ENCODE measurements at places on chromosomes 13 and 19.

DNA sequence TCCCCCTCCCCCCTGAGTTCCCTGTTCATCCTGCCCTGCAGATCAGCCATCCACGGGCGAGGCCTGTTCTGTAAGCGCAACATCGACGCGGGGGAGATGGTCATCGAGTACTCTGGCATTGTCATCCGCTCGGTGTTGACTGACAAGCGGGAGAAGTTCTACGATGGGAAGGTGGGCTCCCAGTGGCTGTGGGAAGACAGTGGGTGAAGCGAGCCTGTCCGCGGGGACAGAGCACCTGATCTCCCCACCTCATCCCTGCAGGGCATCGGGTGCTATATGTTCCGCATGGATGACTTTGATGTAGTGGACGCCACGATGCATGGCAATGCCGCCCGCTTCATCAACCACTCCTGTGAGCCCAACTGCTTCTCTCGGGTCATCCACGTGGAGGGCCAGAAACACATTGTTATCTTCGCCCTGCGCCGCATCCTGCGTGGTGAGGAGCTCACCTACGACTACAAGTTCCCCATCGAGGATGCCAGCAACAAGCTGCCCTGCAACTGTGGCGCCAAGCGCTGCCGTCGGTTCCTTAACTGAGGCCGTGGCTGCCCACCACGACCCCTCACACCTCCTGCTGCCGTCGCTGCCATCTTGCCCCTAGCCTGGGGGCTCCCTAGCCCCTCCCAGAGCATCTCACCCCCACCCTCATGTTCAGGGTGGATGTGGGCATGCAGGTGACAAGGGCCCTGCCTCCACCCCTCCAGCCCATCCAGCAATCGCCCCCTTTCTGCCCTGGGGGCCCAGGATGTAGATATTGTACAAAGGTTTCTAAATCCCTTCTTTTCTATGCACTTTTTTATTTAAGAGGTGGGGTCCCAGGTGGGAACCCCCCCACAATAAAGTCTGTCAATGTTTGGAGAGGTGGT, 4.0 kb downstream of the IGFLR1 start:
- DNase-seq: no peak

GRCh38 chr13:65011378-65011777, 2218.8 kb downstream of the PCDH9 start:
- DNase-seq: no peak

DNA sequence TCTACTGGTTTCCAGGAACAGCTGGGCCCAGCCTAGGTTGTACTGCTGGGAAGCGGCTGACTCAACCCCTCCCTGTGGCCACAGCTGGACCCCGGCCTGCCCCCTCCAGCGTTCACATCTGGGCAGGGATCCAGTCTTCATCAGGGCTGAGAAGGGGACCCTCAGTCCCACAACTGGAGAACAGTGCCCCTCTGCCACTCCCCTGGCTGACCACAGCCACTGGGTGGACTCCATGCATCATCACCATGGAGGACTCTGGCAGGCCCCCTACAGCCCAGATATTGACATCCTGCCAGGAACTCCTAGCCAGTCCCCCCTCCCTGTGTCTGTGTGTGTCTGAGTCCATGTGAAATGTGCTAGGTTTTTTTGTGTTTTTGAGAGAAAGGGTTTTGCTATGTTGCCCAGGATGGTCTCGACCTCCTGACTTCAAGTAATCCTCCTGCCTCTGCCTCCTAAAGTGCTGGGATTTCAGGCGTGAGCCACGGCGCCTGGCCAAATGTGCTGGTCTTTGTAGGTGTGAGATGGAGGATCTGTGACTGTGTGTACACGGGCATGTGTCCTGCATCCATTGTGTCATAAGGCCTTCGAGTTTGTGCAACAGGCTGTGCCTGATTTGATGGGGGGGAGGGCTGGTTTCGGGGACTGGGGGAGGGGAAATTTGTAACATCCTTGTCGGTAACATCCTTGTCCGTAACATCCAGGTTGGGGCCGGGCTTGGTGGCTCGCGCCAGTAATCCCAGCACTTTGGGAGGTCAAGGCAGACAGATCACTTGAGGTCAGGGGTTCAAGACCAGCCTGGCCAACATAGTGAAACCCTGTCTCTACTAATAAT, 4.0 kb upstream of the HOOK2 start:
- DNase-seq: no peak

- no peak for DNase-seq
Measured at GRCh38 chr13:30026093-30026492, 175.7 kb upstream of the UBL3 start.

- no peak for DNase-seq
Measured at GRCh38 chr13:52737965-52738364, 1.7 kb downstream of the CNMD start.

GRCh38 chr13:49652355-49653305, 24.3 kb downstream of the ARL11 start:
- no peak for DNase-seq

DNA sequence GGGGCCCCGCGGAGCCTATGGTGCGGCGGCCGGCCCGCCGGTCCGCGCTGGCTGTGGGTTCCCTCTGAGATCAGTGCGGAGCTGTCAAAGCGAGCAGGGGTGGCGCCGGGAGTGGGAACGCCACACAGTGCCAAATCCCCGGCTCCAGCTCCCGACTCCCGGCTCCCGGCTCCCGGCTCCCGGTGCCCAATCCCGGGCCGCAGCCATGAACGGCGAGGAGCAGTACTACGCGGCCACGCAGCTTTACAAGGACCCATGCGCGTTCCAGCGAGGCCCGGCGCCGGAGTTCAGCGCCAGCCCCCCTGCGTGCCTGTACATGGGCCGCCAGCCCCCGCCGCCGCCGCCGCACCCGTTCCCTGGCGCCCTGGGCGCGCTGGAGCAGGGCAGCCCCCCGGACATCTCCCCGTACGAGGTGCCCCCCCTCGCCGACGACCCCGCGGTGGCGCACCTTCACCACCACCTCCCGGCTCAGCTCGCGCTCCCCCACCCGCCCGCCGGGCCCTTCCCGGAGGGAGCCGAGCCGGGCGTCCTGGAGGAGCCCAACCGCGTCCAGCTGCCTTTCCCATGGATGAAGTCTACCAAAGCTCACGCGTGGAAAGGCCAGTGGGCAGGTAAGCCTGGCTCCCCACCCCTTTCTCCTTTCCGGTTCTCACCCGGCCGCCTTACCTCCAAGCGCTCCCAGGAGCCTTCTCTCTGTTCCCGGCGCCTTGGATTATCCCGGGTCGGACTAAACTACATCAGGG, at the start of gene PDX1:
Gene PDX1 (plus strand): TSS at position 67 of the 743 bp plus-strand sequence. CDS start 139 bp downstream, at position 206.
- no peak for DNase-seq

DNA sequence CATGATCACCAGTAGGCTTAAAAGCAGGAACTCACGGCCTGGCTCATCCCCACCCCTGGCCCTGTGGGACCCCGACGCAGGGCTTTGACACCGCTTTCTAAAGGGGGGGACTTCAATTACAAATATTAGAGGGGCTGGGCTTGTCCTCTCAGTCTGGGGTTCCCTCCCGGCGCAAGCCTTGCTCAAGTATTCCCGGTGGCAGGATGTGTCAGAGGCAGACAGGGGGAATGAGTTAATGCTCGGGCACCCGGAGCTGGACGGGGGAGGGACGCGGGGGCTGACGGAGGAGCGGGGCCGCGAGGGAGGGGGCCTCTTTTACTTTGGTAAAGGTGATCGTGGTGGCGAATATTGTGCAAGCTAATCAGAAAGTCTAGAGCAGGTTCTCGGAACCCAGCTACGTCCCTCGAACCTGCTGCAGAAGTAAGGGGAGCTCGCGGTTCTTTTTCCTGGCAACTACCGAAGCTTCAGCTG, 1.1 kb downstream of the FGF14 start:
- DNase-seq: no peak

- DNase-seq: no peak
Measured at GRCh38 chr13:110628477-110628793, 13.1 kb downstream of the NAXD start.

- peak; percentile 43 for DNase-seq
Measured at GRCh38 chr13:51844862-51845573, at the start of gene TMEM272. TSS of gene TMEM272 (minus strand) at chr13:51845177. CDS start at chr13:51838530, 6,647 bp downstream.

DNA sequence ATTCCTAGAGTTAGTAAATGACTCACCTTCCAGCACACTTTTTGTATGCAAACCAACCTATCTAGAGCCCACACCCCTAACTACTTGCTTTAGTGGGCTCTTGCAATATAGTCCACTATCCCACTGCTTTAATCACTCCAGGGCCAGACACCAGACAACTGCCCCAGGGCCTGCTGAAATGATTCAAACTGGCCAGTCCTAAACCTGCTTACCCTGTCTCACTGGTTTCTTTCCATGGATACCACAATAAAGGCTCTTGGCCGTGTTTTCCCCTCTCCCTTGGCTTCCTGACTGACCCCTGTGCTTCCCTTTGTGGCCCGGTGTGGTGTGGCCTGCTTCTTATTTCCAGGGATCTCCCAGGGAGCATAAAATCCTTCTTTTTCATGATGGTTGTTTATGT, 14.6 kb downstream of the HS6ST3 start:
- no peak for DNase-seq

DNA sequence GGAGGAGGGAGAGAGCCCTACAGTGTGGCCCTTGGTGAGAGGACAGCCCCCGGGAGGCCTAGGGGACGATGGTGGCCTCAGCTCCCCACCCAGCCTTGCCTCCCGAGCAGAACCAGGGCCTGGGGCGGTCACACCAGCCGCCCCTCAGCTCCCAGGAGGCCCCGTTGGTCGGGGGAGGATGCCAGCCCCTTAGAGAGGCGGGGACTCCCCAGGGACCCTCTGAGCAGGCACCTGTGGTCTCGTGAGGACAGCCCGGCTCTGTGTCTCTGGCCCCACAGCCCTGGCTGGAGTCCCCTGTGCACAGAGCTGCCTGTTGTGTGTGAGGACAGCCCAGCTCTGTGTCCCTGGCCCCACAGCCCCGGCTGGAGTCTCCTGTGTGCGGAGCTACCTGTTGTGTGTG, 158.8 kb downstream of the KDM4B start:
- no peak for DNase-seq

GRCh38 chr13:46179491-46179908, 2.5 kb downstream of the LCP1 start:
- peak; percentile 66 for DNase-seq

DNA sequence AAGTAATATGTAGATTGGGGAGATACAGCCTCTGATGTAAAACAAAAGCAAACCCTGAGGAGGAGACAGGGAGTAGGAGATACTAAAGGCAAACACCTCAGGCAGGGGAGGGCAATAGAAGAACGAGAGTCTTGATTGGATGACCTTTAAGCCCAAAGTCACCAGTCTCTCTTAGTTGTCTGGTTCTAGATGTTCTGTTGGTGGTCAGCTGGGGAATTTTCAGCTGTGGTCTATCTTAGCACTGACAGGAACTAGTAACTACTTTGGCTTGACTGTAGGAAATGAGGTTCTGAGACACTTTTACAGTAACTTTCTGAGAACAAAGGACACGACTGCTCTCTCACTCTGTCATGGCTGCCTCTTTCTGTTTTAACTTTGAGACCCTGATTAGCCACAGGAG, 290.7 kb upstream of the MIR17HG start:
- no peak for DNase-seq

DNA sequence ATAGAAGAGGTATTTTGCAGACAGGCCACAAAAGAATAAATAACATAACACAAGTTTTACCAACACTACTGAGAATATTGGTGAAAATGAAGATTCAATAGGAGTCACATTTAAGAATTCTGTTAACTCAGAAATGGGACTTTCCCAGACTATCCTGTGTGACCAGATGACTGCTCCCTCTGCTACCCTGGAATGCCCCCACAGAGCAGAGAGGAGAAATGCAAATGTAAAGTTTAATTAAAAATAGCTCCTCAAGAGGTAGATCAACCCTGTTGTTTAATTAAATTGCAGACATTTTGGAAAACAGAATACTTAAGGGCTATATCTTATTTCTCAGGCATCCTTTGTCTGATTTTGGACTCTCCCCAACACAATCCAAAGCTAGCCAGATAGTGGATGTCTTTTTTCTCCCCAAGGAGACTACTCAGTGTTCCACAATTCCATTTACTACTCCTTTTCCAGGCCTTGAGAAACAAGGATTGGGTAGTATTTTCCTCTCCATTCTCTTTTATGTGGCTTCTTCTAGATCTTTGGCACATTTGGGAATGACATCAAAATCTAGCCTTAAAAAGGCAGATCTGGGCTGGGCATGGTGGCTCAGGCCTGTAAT, 104.7 kb upstream of the TSC22D1 start:
- DNase-seq: no peak

DNA sequence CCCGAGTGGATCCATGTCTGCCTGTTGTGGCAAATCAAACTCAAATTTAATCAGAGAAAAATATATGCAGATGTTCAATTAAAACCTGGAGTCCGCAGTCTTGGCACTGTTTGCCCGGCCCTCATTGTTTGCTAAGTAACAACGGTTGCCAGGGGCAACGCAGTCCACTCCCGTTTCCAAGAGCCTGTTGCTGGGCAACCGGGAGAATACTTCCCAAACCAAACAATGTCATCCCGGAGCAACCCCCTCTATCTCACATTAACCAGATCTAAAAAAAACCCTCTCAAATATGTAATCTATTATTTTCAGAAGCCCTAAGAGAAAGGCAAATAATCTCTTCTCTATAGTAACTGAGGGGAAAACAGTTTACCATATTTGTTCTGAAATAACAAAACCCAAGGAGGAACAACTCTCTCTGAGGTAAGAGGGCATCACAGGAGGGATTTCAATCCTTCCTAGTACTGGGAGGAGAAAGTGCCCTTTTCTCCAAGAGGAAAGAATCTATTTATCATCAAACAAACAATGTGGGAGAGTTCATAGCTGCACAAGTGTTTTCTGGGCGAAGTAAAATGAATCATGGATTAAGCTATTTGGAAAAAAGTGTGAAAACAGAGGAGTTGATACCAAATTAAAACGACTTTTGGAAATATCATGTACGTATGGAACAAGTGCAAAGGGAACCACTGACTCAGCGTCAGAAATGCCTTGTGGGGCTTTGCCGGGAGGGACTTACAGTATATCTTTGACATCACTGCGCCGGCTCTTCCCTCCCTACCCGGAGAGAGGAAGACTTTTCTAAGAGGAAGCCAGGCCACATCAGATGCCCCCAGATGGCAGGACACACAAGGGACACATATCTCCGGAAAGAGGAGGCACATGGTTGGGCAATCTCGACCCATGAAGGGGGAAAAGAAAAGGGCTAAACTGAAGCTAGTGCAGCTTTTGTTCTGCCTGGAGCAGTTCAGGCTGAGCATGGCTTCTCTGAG, 43.3 kb downstream of the RFX2 start:
- no peak for DNase-seq

- DNase-seq: no peak
Measured at GRCh38 chr13:39567569-39567968, 35.4 kb downstream of the LHFPL6 start.

GRCh38 chr19:10631874-10632273, 6.5 kb downstream of the SLC44A2 start:
- DNase-seq: no peak

DNA sequence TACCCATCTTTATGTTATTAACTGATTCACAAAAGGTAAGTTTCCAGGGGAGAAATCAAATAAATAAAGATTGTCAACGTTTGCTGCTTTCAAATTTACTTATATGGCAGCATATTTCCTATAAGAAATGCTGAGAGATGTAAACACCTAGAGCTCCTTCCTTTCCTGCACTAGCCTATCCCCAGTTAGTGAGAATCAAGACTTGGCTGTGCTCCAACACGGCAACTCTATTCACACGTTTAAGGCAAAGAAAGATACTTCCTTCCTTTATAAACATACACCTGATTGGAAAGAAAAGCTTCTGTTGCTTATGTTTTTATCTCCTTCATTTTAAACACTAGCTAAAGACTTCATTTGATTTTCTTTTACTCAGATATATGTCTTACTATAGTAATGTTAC, 107.0 kb downstream of the PCDH9 start:
- DNase-seq: no peak
